Left kidney (tissue), 8 donors: ENCODE measurements at places on chromosomes 6 and 20. TPM values are rescaled to one million over a fixed set of nuclear protein-coding genes. Genes with fewer than 3 reads are reported as not detected.

SRMS gene
- polyA plus RNA-seq = not detected

NRSN1 gene
- 1.1 TPM for polyA plus RNA-seq

MCCD1 gene
- polyA plus RNA-seq = 11.9 TPM

ENPP1 gene
- 25.9 TPM for polyA plus RNA-seq

DEFB115 gene
- not detected for polyA plus RNA-seq
